Ovary (tissue), 10 donors: ENCODE measurements at places on chromosomes 16 and 17. TPM values are rescaled to one million over a fixed set of nuclear protein-coding genes. Genes with fewer than 3 reads are reported as not detected.

Gene PYCARD
- 1.8 TPM for polyA plus RNA-seq

Gene CDRT4
- 4.7 TPM for polyA plus RNA-seq

- no peak for DNase-seq
Observed at GRCh38 chr17:6701719-6702118, 11.4 kb downstream of the SLC13A5 start.

DNA sequence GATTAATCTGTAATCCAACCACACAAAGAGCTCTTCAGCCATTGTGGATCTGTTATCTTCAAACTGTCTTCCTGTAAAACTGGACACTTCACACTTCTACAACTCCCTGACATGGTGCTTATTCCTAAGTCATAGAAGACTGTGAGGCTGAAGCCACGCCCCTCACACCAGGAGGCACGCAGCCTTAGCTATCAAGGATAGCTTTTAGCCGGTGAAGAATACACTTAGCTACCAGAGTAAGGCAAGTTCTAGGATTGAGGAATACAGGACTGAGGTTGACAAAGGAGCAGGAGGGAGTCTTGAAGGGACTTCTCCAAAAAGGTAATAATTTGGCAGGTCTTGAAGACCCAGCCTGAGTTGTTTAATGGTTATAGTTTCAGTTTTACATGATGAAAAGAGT, 79.8 kb upstream of the GAS7 start:
- no peak for DNase-seq
